Osteocyte (in vitro differentiated cells): ENCODE measurements at places on chromosomes 16 and 17.

- no peak for DNase-seq
These were observed 268.3 kb downstream of the CDH11 start for GRCh38 chr16:64853551-64853950.

DNA sequence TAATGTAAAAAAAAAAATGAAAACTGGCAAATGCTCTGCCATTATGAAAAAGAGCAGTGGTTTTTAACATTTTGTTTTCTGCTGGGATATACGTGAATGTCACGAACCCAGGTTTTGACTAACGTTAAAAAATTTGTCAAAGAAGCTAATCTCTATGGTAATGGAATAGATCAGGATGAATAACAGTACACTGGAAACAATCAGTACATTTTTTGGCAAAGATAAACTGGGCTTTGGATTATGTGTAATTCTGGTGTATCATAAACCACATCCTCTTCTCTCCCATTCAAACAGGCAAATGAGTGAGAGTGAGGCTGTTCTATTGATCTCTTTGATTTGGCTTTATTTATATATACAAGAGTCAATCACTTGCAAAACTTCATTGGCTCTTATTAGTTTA lies 207.0 kb upstream of the IRX3 start:
- no peak for DNase-seq

DNA sequence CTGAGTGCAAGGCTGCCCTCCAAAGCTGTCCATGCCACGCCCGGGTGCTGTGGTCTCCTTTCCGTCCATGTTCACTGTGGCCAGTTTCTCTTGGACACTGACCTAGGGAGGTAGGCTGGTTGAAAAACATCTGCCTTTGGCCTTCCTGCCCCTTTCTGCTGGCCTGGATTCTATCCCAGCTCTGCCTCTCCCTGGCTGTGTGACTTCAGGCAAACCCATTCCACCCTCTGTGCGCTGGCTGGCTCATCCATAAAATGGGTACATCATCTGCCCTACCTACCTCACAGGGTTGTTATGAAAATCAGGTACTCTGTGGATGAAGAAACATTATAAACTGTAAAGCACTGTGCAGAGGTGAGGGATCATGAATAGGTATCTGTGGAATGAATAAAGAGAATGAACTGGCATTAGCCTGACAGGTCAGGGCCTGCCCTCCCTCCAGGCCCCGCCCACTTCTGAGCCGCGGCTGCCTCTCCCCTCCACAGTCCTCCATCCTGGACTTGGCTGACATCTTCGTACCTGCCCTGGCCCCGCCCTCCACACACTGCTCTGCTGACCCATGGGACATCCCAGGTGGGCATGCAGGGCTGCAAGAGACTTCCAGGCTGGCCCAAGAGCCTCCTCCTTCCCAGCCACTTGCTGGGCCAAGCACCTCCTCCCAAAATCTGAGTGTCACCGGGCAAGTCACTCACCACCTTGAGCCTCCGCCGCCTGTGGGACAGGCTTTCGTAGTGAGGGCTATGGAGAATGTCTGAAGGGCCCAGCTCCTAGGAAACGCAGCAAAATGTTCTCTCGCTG lies 7.0 kb upstream of the SPATA20 start:
- DNase-seq: no peak

DNA sequence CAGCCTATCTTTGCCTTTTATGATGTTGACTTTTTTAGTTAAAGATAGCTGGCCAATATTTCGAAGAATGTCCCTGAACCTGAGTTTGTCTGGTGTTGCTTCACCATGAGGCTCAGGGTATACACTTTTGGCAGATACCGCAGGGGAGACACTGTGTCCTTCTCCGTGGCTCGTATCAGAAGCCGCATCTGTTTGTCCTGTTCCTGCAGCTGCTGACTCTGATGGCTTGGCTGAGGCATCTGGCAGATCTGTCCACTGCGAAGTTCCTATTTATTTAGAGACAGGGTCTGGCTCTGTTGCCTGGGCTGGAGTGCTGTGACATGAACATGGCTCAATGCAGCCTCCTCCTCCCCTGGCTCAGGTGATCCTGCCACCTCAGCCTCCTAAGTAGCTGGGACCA lies 93.5 kb downstream of the CRISPLD2 start:
- no peak for DNase-seq

- no peak for DNase-seq
These were observed 102.1 kb downstream of the YPEL2 start for GRCh38 chr17:59433586-59433985.

GRCh38 chr16:89331371-89332109 lies 114.0 kb downstream of the ZNF778 start:
- no peak for DNase-seq

DNA sequence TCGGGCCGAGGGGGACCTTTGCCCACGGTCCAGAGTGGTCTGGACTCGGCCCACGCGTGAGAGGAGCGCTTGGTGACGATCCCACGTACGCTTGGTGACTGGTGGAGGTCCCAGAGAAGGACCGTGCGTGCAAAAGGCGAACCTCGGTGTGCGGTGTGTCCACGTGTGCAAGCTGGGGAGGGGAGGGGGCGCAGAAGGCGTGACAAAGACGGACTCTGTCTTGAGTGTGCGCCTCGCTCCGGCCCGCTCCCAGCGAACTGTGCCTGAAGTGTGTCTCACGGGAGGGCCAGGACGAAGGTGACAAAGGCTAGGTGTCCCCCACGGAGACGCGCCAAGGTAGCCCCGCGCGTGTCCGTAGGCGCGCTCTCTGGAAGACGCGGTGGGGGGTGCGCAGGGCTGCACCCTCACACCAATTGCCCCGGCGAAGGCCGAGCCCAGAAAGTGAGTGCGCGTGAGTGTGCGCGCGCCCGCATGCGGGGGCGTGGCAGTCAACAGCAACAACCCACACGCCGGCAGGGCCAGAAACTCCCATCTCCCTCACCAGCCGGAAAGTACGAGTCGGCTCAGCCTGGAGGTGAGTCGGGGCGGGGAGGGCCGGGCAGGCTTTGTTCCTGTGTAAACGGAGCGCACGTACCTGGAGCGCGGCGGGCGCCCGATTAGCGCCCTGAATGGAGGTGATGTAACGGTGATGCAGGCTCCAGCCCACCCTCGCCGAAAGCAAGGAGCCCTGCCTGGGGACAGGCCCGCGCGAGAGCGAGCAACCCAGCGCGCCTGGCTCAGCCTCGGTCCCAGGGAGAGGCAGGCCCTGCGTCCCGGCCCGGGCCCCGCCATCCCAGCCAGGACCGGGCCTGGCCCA lies at the start of gene GPRC5C:
GPRC5C (plus strand) TSS at position 521 of the 856 bp plus-strand sequence. CDS start 7,689 bp downstream, outside the sequence.
- DNase-seq: no peak

- no peak for DNase-seq
These were observed 78.7 kb downstream of the NOG start for GRCh38 chr17:56672195-56672594.

DNA sequence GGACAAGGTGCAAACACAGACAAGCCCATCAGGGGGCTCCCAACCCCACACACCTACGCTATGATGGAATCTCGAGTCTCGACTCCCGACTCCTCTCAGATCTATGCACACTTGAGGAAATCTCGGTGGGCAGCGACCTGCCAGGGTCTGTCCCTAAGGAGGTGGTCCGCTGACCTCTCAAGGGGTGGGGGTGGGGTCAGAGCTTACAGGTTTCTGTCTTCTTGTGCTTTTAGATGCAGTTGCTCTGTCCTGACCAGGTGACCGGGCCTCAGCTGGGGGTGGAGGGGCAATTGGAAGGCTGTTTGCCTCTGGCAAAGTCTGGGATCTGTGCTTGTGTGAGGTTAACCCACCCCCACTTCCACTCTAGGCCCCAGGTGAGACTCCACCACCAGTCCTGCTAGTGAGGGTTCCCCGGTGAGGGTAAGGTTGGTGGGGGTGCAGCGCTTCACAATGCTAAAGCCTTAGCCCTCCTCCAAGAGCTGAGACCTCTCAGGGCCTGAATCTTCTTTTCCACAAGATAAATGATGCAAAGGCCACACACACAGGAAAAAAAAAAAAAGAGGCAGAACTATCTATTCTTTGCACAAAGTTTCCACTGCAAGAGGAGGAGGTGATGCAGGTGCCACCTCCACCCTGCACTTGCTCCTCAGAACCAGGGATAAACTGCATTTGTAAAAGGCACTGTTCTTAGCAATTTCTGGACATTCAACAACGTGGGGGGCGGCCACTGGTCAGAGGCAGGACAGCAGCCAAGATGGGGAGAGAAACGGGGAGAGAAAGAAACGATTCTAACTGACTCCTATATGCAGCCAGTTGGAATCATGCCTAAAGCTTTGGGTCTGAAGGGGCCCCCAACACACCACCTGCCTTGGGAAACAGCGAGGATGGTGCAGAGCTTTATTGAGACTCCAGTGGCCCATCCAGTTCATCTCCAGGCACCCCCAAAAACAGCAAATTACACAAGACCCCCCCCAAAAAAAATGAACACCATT lies 4.1 kb downstream of the CISD3 start:
- DNase-seq: no peak

DNA sequence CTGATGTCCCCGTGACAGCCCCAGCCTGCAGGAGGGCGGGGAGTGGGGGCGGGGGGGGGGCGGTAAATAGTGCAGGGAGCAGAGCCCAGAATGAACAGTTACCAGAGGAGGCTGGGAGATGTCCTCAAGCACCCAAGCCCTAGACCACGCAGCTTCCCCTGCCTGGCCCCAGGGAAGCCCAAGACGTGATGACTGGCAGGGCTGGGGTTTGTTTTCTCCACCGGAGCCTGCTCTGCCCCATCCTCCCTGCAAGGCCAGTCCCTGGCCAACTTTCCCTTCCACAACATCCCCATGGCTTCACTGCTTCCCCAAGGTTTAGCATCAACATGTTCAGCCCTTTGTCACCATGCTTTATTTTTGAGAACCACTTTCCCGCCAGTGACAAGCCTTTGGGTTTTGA lies 1.4 kb upstream of the BEAN1 start:
- no peak for DNase-seq

DNA sequence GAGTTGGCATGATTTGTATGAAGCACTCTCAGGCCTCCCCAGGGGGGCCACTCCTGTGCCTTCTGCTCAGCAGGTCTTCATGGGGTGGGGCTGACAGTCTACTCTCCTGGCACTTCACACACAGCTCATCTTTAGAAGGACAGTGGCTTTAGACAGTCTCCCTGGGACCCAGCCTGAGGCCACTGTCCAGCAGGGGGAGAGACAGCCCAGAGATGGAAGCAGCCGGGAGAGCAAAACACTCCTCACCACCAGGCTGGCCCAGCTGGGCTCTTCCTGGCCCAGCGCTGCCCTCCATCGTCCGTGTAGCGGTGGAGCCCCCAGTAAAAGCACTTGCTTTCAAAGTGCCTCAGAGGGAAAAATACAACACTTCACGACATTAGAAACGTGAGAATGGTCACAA lies 62.0 kb upstream of the CRHR1 start:
- no peak for DNase-seq

- no peak for DNase-seq
These were observed 5.0 kb downstream of the HERPUD1 start for GRCh38 chr16:56936950-56937349.

DNA sequence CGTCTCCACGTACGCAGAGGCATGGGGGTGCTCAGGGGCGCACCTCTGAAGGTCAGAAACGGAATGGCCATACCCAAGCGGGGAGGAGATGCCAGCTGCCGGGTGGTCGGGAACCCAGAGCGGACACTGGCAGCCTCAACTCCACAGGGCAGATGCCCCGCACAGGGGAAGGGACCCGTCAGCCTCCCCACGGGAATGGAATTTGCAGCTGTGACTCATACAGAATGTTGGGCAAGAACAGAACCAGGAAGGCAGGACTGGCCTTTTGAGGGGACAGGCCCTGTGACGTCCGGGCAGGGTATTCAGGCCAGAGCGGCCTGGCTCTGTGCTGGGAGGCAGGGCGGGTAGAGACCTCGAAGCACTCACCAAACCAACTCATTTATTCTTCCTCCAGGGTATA lies 7.5 kb downstream of the TK1 start:
- peak; percentile 78 for DNase-seq

- DNase-seq: no peak
These were observed 4.7 kb upstream of the CHMP6 start for GRCh38 chr17:80986816-80987475.

DNA sequence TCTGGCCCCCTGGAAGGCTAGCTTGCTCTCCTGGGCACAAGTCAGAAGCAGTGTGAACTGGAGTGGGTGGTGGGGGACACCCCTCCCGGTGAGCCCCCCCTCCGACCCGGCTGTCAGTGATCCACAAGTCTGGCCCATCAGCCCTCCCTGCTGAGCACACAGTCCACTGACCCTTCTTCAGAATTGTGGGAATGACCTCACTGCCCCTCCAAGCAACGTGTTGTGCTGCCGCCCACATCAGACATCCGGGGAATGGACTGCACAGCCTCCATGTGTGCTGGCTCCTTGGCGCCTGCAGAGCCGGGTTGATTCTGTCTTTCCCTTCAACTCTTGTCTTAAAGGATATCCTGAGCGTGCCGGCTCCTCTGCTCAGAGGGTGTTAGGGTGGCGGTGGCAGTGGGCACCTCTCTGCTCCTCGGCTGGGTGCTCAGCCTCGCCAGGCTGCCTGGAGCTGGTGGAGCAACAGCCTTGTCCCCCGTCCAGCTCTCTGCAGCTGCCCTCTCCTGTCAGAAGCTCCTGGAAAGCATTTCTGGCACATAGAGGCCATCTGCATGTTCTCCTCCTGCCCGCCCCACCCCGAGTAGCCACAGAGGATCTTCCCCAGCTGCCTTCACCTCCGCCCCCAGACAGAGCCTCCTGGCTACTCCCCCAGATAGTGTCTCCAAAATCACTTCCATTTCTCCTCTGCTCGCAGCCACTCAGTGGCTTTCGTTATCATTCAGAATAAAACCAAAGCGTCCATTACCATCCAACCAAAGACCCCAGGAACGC lies 19.8 kb downstream of the NPTX1 start:
- DNase-seq: no peak
